ENCODE measurements at places on chromosomes 2 and 18.

- DNase-seq = no peak
These were observed 50.9 kb downstream of the HS1BP3 start for GRCh38 chr2:20599861-20600461.

- no peak for DNase-seq
These were observed 65.6 kb upstream of the NOSTRIN start for GRCh38 chr2:168736649-168737445.

DNA sequence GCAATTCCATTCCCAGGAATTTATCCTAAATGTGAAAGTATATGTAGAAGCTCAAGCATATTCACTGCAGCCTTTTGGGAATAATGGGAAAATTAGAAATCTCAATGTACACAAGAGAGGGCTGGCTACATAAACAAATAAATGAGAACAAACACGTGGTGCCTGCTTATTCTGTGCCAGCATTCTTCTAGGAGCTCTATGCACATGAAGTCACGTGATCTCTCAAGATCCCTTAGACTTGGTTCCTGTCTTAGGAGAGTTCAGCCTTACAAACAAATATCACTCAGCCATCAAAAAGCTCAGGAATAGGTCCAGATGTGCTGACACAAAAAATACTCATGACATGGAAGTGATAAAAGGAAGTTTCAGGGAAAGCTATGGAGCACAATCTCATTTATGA is 92.9 kb upstream of the SP3 start:
- DNase-seq = no peak

DNA sequence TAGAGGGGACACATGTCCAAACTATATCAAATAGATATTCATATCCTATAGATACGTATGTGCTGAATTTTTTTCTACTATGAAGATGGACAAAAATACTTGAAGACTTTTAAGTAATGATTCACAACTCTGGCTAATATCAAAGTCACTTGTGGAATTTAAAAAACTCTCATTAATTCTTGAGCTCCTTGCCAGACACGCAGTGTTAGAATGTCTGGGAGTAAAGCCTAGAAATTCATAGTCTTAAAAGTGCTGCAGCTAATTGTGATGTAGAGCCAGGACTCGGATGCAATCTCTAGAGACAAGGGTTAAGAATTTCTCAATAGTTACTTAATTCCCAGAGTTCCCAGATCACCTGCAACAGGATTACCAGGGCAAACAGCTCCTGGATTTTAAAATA is 107.4 kb downstream of the ARL6IP6 start:
- no peak for DNase-seq

- no peak for DNase-seq
These were observed 345.0 kb upstream of the NRP2 start for GRCh38 chr2:205337274-205337673.

DNA sequence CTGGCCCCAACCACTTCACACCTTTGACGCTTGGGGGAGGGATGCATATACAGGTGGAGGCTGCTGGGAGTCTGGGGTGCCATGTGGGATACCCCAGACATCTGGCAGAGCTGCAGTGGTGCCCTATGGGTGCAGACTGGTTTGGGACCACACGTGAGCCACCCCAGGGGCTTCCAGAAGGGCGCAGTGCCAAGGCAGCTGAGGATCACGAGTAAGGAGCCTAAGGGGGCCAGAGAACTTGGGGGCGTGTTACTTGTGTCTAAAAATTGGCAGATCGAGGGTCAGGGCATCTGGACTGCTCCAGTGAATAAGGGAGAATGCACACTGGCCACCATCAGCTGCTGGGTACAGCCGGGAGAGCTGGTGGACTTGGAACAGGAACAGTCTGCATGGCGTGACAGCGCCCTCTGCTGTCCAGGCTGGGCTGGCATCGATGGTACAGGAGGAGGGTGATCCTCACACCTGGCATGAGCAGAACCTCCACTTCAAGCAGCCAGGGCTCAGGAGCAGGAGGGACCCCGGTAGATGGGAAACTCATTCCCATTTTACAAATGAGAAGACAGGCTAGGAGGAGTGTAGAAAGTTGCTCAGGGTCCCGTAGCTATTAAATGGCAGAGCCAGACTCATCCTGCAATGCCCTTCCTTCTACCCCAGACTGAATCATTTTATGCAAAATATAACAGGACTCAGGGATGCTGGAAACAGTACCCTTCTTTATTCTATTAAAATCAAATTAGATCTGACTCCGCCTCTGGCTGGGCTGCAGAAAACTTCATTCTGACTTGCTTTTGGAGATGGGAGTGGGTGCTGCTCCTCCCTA is 60.4 kb downstream of the ATOH8 start:
- peak; percentile 82 for DNase-seq

DNA sequence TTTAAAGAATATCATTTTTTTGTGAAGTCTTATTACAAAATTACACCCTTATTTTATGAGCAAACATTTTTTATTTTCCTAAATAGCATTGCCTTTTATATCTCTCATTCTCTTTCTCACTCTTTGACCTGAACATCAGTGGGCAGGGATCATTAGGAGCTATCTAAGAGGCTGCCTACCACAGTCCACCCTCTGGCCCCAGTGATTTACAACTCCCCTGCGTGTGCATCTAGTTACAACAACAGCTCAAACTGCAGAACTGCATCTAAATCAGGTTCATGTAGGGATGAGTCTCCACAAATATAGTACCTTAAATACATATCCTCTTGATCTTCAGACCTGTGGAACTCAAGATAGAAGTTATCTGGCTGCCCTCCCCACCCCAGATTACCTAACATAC is 172.4 kb upstream of the CXCR4 start:
- DNase-seq = no peak

- no peak for DNase-seq
These were observed 118.7 kb downstream of the EPB41L3 start for GRCh38 chr18:5424903-5425664.

DNA sequence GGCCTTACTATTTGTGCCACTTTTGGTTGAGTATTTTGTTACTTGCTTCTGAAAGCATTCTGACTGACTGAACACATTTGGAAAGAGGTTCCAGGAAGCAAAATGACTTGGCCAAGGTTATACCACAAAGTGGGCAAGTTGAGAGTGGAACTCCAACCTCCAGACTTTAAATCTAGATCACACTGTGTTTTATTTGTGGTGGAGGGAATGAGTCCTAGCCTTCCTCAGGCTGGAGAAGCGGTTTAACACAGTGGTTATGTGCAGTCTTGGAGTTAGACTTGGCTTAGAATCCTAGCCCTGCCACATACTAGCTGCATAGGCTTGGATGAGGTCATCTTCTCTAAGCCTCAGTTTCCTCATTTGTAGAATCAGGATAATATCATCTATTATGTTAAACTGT is 33.4 kb downstream of the PLEKHM3 start:
- no peak for DNase-seq

- peak; percentile 76 for DNase-seq
These were observed 207.9 kb downstream of the ARL4C start for GRCh38 chr2:234288974-234289455.

- no peak for DNase-seq
These were observed 10.1 kb downstream of the TBC1D8 start for GRCh38 chr2:101140978-101141655.

DNA sequence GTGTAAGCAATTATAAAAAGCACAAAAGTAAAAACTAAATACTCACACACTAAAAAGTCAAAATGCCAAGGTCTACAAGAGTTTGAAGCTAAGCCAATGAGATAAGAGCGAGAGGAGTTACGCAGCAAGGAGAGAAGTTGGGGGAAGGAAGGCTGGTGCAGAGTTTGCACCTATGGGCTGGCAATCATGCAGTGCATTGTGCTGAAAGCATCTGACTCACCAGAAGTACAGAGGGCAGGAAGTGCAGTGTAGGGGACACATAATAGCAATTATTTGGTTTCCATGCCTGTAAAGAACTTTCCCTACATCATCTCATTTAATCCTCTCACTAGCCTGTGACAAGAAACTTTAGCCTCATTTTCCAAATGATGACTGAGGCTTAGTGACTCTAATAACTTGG is 142.7 kb upstream of the KYNU start:
- no peak for DNase-seq

DNA sequence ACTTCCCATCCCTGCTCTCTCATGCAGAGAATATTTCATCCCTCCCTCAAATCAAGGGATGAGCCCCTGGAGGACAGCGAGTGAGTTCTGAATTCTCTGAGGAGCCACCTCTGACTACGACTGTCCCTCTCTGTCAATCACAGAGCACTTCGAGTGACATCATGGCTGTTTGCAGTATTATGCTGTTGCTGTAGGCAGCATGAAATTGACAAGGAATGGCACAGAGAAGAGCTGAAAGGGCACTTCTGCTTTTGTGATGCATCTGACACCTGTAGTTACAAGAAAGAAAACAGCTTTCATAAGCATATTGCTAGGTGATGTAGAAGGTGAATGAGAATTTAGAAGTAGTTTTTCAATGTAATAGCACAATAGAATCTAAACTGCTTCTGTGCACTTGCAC is 166.9 kb downstream of the ARHGAP15 start:
- no peak for DNase-seq

- no peak for DNase-seq
These were observed 416.6 kb downstream of the TMX3 start for GRCh38 chr18:68298330-68298729.

DNA sequence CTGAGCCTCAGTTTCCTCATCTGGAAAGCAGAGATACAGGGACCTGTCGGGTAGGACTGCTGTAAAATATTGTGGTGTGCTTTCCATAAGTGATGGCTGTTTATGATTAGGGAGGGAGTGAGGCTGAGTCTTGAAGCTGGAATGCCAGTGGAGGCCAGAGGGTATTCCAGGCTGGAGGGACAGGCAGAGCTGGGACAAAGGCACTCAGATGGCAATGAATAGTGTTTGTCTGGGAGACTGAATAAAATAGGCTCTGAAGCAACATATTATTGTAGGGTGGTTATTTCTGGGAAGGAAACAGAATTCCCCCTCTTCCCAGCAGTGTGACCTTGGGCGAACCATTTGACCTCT is 120.7 kb downstream of the INHBB start:
- DNase-seq = no peak

DNA sequence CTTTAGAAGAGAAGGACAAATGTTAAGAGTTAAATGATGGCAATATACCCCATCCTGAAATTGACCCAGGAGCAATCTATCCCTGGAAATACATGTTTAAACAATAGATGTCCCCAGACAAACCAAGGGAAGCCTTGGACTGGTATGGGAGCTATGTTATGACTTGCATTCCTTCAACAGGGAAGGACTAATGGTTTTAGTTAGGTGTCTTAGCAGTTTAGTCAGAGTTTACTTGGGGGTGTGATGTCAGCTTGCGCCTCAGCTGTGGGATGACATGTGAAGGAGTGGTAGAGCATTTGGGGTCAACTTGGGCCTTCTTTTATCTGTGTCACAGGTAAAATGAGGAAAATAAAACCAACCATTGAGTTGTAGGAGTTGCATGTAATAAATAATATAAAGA is 36.8 kb downstream of the SPC25 start:
- DNase-seq = no peak

DNA sequence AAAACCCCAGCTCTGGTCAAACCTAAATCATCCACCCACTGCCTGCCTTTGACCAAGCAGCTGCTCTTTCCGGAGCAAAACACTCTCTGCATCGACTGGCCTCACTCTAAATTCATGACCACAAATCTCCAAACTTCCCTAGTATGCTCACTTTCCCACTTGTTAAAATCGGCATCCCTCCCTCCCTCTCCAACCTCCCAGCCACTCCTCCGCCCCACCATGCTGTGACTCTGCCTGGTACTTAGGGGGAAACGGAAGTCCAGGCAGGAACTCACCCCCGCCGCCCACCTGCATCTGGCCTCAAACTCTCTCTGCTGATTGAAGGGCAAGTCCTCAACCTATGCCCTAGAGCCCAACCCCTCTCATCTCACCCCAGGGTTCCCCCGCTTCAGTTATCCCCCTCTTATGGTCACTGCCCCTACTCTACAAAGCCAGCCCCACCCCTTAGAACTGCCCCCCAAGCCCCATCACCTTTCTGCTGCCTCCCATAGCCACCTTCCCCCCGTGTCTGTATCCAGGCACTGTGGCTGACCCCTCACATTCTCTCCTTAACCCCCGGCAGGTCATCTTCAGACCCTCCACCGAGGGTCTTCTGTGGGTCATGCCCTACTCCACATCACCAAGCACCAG is 3.8 kb upstream of the ADRA2B start:
- DNase-seq = no peak

GRCh38 chr2:178723786-178724346 is 83.4 kb downstream of the TTN start:
- no peak for DNase-seq

Data from activated CD4-positive, CD25-positive, alpha-beta regulatory T cell treated with anti-CD3 and anti-CD28 coated beads, Interleukin-2, amount 50 U/mL, for 72 hours (primary cell).